ENCODE measurements at places on chromosomes 1 and 21. TPM values are rescaled to one million over a fixed set of nuclear protein-coding genes. Genes with fewer than 3 reads are reported as not detected.

DNA sequence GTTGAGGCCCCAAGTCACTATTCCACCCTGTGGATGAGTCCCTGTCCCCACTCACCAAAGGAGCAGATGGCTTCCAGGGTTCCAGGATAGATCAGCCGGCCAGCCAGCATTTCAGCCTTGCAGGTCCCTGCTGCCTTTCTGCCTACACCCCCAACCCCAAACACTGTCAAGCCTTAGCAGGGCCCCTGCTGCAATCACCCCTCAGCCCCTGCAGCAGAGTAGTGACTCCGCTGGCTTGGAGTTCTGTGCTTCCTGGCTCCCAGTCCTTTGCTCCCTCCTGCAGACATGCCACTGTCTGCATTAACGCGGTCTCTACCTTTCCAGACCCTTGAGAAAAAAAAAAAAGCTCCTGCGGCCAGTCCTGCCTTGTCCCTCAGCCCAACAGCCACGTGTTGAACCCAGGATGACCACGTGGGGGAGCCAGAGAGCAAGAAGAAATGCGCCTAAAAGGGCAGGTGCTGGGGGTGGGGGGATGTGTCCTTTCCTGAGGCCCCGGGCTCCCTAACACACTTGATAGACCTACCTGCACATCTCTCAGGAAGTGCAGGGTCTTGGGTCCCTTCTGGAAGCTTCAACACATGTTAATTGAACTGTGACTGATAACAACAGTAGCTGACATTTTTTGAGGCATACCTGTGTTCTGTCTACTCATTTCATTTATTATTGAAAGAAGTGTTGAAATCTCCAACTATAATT, 37.4 kb downstream of the RASSF5 start:
- H3K4me3 ChIP-seq: no peak overlapping the region
- no peaks in the 10 kb centered on the region for H3K36me3 ChIP-seq
- H3K27me3 ChIP-seq: no peaks in the 10 kb centered on the region
- peak; percentile 88 for DNase-seq

DNA sequence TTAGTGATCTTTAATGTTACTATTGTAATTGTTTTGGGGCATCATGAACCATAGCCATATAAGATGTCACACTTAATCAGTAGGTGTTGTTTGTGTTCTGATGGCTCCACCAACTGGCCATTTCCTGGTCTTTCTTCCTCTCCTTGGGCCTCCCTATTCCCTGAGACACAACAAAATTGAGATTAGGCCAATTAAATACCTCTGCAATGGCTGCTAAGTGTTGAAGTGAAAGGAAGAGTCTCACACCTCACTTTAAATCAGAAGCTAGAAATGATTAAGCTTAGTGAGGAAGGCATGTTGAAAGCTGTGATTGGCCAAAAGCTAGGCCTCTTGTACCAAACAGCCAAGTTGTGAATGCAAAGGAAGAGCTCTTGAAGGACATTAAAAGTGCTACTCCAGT, 30.7 kb downstream of the PPP2R5A start:
- DNase-seq: peak; percentile 34
- peaks cover 11% of the 10 kb centered on the region for H3K36me3 ChIP-seq

NTMT2 gene
- not detected for total RNA-seq

SERPINC1 gene
- not detected for total RNA-seq

DNA sequence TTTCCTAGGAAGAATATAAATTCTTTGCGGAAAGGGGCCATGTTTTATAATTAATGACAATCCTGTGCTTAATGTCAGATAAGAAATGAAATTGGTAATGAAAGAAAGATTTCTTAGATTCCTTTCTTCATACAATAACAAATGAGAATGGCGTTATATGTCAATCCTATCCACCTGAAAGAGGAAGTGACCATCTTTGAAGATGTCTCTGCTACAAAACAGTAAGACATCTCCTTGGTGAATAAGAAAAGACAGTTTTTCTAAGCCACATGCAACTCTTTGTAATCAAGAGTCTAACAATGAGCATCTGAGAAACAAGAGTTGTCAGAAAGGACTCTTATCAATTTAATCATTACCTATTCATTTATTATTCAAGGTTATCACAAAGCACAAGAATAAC, 286.0 kb downstream of the VAV3 start:
- H3K36me3 ChIP-seq: no peaks in the 10 kb centered on the region
- no peak for DNase-seq
- no peak overlapping the region for H3K4me3 ChIP-seq
- H3K4me1 ChIP-seq: no peaks in the 10 kb centered on the region
